Hematopoietic multipotent progenitor cell treated with erythropoietin and hydrocortisone succinate and interleukin-3 and kit ligand, for 17 days (in vitro differentiated cells): ENCODE measurements at places on chromosomes 16 and 17.

DNA sequence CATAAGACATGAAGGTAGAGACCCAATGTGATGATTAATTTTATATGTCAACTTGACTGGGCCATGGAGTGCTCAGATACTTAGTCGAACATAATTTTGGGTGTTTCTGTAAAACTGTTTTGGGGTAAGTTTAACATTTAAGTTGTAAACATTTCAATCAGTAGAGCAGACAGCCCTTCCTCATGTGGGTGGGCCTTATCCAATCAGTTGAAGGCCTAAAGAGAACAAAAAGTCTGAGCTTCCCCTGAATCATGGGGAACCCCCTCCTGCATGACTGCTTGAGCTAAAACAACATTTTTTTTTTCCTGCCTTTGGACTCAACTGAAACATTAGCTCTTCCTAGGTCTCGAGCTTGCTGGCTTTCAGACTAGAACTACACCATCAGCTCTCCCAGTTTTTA, 327.3 kb upstream of the SOX9 start:
- DNase-seq, result no peak

DNA sequence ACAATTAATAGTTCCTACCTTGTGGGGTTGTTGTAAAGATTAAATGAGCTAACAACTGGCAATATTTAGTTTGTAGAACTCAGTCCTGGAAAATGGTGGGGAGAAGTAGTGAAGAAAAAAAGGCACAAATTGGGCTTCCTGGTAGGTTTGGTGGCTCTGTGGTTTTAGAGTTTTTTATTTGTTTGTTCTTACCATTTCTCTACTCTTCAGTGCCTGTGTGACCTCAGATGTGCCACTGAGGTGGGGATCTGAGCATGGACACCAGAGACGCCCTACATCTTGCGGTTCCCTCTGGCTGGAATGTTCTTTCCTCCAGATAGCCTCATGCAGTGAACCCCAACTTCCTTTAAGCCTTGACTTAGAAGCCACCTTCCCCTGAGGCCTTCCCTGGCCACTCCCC, 7.7 kb downstream of the ZBTB4 start:
- no peak for DNase-seq

DNA sequence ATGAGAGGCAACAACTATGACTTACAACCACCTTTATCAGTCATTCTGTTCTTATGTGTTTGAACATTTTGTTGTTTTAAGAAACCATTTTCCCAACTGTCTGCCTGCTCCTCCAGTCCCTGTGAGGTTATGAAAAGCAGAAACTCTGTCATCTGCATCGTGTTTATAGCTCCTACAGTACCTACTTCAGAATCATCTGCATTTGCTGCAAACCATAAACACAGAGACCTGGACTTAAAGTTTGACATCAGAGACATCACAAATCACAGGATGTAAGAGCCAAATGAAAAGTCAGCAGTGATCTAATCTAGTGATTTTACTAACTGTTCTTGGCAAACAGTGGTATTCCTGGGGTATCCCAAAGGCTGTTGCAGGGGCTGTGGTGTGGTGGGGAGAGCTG, 55.2 kb downstream of the CDH11 start:
- no peak for DNase-seq

- no peak for DNase-seq
These were observed 2.8 kb downstream of the DBNDD1 start for GRCh38 chr16:90016339-90016950.

GRCh38 chr17:74687886-74688285, 24.8 kb downstream of the CD300LF start:
- no peak for DNase-seq

- no peak for DNase-seq
These were observed 229.8 kb downstream of the SEC14L1 start for GRCh38 chr17:77370586-77370985.

DNA sequence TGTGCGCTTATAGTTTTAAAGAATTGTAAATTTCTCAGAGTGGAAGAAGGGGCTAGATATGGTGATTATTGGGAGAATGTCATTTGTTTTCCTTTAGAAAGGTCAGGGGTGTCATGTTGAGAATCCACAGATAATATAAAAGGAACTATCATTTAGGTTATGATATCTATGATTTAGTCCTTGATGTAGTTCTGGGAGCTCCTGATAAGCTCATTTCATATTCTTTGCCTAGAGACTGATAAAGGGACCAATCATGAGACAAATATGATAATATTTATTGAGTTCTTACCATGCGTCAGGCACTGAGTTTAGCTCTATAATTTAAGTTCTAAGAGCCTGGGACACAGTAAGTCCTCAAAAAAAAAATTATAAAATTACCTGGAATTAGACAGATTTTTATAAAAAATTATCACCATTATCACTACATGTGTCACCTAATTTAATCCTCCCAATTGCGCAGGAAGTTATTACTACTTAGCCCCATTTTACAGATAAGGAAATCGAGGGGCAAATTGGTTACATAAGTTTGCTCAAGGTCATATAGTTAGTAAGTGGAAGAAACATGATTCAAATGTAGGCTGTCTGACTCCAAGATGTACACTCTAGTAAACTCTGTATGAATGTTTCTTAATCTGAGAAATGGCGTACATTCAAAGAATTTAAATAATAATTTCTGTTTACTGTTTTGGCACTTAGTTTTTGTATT, 2.5 kb downstream of the AATF start:
- DNase-seq, result no peak

GRCh38 chr17:16977932-16978331, 6.0 kb upstream of the TNFRSF13B start:
- no peak for DNase-seq

GRCh38 chr17:75642182-75642783, 9.0 kb downstream of the SMIM5 start:
- no peak for DNase-seq
